ENCODE measurements at places on chromosomes 4 and X. TPM values are rescaled to one million over a fixed set of nuclear protein-coding genes. Genes with fewer than 3 reads are reported as not detected.

Gene ARL9
- total RNA-seq: 0.29 TPM

Gene REELD1
- total RNA-seq: not detected

Gene NSUN7
- 6.7 TPM for total RNA-seq

Gene FRG2
- total RNA-seq: 0.86 TPM

Gene PAK3
- total RNA-seq: 2.1 TPM

Gene EDA2R
- total RNA-seq: not detected

Gene PNMA3
- not detected for total RNA-seq

Gene GPR82
- total RNA-seq: not detected
